Head of caudate nucleus (tissue), 42 donors: ENCODE measurements at places on chromosomes 2 and 18.

DNA sequence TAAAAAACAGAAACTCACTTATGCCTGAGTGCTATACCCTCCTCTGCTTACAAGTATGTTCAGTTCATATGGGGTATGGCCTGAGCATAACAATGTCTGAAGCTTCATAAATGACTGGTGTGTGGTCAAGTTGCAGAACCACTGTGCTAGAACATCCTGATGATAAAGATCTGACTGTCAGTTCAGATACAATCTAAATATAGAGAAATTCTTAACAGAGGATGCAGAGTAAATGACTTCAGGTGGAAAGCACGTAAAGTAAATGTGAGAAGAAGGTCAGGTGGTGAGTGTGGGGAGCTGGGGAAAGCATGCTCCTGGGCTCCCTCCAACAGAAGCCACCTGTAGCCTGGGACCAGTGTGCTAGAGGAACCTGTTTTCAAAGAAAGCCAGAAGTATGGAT lies 926.2 kb downstream of the TSN start:
- no peak for DNase-seq

DNA sequence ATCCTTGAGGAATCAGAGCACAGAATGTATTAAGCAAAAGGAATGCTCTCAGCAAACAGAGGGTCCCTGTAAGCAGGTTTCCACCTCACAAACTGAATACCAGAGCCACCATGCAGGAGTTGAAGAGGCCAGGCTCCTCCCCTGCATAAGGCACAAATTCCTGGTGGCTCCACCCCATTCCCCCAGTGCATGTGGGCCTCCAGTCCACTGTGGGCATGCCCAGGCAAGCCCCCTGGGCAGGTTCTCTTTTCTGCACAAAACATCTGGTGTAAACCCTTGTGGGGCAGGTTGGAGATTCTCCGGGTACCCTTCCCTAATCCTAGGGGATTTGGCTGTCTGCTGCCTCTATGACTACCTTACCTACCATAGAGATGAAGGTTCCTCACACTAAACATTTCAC lies 166.5 kb downstream of the PTPRM start:
- DNase-seq = no peak

DNA sequence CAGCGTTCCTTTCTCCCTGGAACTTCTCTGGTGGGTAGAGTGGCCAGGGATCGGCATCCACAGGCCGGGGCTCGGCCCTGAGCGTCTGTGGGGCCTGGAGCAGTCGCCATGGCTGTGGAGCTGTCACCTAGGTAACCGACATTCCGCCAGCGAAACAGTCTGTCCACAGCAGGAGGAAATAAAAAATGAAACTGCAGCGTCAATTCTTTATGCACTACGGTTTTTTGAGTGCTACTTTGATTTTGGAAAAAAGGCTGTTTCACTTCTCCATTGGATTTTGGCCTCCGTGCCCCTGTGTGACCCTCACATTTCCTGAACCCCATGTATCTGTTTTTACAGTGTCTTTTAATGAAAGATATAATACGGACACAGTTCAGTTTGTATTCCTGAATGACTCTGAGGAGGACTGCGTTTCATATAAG lies 163.4 kb downstream of the LDLRAD4 start:
- no peak for DNase-seq

DNA sequence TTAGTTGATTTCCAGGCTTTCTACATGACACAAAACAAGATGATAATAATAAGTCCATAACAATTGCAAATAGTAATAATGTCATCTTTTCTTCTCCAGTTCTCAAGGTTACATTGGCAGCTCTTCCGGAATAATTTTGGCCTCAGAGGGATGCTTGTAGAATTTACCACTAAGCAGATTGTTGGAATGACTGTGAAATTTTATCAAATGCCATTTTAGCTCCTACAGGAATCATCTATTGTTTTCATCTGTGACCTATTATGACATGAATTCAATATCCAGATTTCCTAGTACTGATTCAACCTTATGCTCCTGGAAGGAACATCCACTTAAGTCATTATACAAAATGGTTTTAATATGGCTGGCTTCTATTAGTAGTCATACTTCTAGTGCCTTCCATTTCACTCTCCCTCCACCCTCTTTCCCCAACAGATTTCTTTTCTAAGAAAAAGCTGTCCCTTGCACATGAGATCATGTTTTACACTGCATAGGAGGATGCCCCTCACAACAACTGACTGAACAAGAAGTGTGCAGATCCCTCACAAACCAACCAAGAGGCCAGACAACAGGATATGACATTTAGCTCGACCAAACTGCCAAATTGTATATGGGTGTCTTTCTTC lies 200.0 kb downstream of the DNER start:
- DNase-seq = no peak

GRCh38 chr2:74002505-74003421 lies 18.1 kb downstream of the TET3 start:
- peak; percentile 58 for DNase-seq

GRCh38 chr2:80092474-80092873 lies 212.1 kb downstream of the LRRTM1 start:
- no peak for DNase-seq

DNA sequence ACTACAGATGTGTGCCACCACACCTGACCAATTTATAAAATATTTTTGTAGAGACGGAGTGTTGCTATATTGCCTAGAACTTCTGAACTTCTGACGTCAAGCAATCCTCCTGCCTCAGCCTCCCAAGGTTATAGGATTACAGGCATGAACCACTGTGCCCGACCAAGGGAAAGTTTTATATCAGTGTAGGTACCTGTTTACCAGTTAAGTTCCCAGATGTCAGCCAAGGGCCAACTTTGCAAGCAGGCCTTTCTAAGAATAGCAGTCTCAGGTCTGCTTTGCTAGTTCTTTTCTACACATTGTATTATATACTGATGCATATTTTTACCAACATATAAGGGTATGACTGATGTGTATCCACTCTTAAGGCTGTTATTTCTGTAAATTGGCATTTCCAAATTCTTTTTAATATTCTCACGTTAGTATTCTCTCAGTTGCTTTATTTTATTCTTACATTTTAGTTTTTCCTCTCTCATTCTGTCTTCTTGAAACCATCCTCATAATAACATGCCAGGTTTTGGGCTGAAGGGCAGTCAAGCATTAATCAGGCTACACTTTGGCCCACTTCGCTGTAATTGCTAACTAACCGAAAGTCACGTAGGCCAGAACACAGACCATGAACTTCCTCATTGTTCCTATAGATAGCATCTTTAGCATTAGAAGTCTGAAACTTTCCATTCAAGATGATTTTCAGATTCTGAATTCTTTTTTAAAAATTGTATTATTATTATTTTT lies 25.0 kb upstream of the CXXC1 start:
- no peak for DNase-seq

GRCh38 chr18:8695932-8696517 lies 9.3 kb upstream of the MTCL1 start:
- DNase-seq = no peak

GRCh38 chr18:35117951-35118411 lies 76.8 kb downstream of the MAPRE2 start:
- no peak for DNase-seq

DNA sequence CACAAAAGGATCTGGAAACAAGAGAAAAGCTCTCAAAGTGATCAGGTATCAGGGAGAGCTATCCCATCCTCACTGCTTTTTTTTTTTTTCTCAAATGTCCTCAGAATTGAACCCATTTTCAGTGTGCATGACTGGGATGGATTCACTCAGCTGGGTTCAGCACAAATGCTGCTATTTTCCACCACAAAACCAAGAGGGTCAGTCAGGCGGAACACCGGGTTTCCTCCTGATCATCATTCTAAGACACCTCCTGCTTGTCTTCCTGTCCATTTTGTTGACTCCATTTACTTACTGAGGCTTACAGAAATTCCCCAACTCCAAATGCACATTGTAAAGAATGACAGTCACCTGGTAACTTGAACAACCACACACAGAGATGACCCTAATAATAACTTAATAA lies 39.9 kb downstream of the CYRIA start:
- DNase-seq = no peak

- no peak for DNase-seq
Observed at GRCh38 chr2:2050446-2050845, 280.6 kb downstream of the MYT1L start.

DNA sequence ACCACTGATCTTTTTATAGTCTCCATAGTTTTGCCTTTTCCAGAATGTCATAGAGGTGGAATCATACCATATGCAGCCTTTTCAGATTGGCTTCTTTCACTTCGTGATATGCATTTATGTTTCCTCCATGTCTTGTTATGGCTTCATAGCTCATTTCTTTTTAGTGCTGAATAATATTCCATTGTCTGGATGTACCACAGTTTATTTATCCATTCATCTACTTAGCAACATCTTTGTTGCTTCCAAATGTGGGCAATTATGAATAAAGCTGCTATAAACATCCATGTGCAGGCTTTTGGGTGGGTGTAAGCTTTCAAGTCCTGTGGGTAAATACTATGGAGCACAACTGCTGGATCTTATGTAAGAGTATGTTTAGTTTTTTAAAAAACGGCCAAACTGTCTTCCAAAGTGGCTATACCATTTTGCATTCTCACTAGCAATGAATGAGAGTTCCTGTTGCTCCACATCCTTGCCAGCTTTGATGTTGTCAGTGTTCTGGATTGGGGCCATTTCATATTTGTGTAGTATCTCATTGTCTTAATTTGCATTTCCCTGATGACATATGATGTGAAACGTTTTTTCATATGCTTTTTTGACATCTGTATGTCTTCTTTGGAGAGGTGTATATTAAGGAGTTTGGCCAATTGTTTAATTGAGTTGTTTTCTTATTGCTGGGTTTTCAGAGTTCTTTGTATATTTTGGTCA lies 20.6 kb downstream of the STPG4 start:
- no peak for DNase-seq

- DNase-seq = no peak
Observed at GRCh38 chr2:26978061-26978596, 7.7 kb downstream of the MAPRE3 start.

- DNase-seq = no peak
Observed at GRCh38 chr18:79583984-79584401, 95.6 kb upstream of the CTDP1 start.

DNA sequence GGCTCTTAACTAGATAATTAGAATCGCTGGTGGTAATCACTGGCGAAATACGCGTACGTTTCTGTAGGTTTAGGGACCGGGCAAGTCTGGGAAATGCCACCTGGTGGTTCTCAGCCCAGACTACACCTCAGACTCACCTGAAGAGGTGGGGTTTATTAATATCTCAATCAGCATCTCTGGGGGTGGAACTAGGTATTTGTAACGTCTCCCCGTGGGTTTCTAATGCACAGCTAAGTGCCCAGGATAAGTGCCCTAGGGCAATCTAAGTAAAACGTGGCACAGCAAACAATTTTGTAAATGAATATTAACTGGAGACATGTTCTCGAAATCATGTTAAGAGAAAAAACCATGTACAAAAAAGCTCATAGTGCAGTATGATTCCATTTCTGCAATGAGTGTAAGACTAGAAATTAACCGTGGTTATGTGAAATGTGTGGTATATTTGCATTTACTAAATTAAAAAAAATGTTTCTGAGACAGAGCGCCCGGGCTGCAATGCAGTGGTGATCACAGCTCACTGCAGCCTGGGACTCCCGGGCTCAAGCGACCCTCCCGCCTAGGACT lies 760 bp upstream of the CNOT11 start:
- peak; percentile 27 for DNase-seq

DNA sequence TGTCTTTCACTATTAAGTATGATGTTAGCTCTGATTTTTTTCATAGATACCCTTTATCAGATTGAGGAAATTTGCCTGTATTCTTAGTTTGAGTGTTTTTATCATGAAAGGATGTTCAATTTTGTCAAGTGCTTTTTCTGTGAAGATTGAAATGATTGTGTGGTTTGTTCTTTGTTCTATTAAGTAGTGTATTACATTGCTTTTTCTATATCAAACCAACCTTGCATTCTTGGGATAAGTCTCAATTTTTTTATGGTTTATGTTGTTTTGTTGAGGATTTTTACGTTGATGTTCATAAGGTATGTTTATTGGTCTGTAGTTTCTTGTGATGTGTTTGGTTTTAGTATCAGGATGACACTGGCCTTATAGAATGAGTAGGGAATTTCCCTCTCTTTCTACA lies 19.1 kb downstream of the PDK1 start:
- DNase-seq = no peak

DNA sequence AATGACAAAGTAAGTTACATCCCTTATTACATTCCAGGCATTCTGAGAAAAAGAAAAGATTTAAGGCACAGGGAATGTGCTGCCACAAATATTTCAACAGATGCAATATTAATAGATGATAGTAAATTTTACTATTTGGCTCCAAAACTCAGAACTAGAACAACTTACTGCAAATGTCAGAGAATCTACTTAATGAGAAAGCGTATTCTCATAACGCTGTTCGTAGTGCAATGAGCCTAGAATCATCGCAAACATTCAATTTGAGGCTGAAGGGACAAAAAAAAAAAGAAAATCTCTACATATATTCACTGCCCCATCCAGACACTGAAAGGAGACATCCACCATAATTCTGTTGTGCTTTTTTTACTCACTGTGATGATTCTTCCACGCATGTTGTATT lies 272.1 kb upstream of the DOK6 start:
- no peak for DNase-seq

- no peak for DNase-seq
Observed at GRCh38 chr2:17387591-17387990, 130.6 kb downstream of the RAD51AP2 start.

GRCh38 chr2:112836695-112837117 lies at the start of gene IL1B:
Gene IL1B (minus strand): TSS chr2:112836779. CDS start chr2:112836229, 550 bp downstream.
- DNase-seq = no peak

DNA sequence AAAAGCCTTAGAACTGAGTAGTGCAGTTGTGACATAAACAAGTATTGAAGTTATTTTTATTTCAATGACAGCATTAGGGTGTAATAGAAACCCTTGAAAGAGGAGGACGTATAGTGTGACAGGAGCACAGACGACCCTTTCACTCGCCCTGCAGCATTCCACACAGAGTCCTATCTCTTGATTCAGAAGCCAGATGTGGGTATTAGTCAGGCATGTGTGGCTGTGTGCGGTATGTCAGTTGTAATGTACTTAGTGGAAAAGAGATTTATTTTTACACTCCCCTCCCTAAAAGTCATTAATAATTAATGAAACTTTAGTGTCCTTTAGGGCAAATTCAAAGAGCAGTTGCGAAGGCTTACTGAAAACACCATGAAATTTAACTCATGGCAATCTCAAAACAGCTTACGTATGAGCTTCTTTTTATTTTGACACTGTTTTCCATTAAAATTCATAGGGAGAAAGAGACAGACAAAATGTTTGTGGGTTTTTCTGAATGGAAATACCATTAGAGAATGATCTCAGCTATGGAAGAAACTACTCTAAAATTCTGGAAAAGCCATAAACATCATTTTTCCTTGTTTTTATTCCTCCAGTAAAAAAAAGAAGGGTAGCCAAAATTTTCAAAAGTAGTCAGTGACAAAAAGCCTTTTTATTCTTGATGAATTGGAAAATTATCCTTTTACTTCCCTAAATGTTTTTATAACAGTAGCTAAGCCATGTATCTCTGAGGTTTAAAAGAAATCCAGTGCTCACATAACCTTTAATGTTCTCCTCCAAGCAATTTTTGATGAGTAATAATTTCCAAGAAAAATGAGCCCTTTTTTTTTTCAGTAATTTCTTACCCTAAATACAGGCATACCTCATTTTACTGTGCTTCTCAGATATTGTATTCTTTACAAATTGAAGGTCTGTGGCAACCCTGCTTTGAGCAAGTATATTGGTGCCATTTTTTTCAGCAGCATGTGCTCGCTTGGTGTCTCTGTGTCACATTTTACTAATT lies 84.0 kb upstream of the DSEL start:
- DNase-seq = no peak
